ENCODE measurements at places on chromosomes 6 and 20.

DNA sequence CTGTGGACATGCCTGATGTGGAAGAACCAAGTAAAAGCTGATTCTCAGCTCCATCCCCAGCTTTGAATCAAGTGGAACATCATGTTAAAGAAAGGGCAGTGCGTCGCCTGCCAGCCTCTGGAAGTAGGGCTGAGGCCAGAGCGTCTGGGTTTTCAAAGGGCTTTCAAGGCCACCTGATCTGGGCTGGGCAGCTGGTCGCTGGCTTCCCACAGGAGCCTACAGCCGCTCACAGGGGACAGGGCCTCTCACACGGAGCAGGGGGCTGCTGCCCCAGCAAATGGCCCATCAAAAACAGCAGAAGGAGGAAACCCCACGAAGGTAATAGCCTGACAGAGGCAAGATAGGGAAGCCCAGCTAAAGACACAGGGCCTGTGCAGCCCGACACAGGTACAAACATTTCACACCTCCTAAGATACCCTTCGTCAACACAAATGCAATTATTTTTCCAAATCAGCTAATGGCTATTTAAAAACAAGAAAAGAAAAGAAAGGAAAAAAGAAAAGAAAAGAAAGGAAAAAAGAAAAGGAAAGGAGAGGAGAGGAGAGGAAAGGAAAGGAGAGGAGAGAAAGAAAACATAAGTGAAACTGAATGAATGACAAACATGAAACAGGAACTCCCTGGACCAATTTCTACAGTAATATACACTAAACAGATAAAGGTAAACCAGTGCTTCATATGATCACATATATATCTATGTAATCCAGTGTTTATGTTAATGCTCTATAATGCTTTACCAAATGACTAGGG, 24.8 kb downstream of the RRBP1 start:
- DNase-seq: no peak

- no peak for DNase-seq
Measured at GRCh38 chr6:13004601-13005000, 288.0 kb downstream of the PHACTR1 start.

- no peak for DNase-seq
Measured at GRCh38 chr6:13120483-13121482, 207.6 kb downstream of the TBC1D7 start.

- DNase-seq: peak; percentile 29
Measured at GRCh38 chr6:16278048-16278724, 39.8 kb downstream of the GMPR start.

DNA sequence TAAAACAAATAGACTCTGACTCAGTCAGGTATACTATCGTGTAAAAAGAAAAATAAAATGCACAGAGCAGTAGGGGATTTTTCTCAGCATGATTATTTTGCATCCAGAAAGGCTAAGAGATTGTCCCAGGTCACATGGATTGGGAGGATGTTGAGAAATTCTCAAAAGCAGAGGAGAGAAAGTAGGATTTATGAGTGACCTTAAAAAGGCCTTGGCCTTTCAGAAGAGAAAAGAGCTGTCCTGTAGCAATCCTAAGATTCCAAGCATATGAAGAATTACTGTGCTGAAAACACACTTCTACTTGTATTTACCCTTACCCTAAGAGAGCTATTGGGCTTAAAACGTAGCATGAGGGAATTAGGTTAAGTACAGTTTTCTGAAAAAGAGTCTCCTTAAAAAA, 149.7 kb upstream of the ENPP5 start:
- DNase-seq: no peak

GRCh38 chr6:29637247-29637646, 4.3 kb upstream of the GABBR1 start:
- DNase-seq: no peak

DNA sequence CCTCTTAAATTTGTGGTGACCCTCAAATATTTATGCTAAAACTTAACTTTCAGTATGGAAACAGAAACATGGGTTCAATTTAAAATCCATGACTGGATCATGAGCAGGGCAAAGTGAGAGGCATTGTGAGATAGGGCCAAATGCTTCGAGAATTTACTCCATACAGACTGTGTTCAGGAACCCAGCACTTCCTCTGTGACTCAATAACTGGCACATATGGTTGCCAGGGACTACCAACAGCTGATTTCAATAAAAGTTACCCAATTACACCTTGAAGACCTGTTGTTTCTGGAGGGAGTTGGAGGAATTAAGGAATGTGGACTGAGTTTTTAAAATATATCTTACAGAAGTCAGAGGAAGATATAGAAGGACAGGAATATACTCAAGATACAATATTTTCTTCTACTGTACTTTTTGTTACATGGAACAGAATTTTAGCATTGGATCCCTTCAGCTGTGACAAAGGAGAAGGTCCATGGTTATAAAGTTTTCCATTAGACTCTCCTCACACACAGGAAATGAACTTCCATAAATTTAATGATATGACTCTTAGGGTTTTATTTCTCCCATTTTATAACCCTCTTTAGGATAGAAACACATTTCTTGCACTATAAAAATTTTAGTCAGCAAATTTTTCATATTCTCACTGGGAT, 258.5 kb downstream of the KHDC1L start:
- DNase-seq: peak; percentile 38

DNA sequence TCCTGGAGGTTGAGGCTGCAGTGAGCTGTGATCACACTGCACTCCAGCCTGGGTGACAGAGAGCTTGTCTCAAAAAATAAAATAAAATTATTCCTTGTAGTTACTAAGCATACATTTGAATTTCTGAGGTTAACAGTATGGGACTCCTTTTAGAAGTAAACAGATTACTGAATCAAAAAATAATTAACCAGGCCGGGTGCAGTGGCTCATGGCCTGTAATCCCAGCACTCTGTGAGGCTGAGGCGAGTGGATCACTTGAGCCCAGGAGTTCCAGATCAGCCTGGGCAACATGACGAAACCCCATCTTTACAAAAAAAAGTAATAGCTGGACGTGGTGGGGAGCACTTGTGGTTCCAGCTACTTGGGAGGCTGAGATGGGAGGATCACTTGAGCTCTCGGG, 22.1 kb upstream of the EEF1A1 start:
- DNase-seq: no peak

DNA sequence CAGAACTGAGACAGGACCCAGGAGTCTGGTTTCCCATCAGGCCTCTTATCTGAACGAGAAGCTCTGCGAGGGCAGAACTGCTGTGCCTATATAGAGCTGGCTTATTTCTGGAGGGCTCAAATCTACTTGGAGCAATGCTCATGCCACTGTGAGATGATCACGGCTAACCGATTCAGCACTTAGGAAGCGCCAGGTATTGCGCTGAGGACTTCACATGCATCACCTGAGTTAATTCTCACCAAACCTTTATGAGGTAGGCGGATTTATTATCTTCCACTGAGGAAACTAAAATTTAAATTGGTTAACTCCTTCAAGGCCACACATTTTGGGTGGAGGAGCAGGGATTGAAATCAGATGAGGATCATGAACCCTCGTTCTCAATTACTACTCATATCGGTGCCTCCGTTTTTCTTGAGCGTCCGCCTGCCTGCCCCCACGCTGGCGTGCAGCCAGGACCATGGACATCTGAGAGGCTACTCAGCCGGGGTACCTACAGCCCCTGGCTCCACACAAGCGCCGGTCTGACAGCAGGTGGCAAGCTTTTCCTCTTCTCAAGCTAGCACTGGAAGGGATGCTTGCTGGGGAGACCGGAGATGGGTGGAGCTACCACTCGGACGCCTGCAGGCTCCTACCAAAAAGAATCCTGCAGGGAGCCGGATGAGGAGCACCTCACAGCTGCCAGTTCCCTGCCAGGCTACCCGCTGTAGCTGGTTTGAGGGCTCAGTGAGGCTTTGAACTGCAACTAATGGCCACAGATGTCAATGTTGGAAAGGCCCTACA, 1.0 kb upstream of the PCIF1 start:
- DNase-seq: peak; percentile 94

DNA sequence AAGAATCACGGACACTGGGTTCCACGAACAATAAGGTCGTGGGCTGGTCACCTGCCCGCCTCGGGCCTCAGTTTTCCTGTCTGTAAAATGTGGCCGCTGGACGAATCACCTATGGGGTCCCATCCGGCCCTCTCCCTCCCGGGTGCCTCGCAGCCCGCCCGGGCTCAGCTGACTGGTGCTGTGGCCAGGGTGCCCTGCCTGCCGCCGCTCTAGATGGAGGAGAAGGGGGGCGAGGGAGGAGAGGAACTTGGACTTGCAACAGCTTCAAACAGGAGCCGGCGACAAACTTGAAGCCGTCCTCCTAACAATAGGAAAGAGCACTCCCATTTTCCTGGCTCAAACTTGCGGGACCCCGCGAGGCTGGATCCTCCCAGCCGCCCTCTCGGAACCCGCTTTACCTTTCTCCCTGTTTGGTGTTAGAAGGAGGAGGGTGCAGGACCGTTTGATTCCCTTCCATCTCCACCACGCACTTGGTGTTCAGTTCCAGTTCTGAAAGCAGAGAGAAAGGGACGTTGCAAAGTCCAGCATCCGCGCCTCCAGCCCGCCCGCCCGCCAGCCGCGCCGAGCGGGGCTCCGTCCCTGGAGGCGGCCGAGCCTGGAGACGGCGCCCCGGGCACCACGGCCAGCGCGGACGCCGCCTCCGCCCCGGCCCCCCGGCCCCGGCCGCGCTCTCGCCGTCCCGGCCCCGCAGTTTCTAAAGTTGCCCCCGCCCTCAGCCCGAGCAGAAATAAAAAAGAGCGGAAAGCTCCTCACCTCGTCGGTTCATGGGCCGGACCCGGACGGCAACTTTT, 584 bp downstream of the KIF13A start:
- DNase-seq: peak; percentile 46

GRCh38 chr20:8320306-8320705, 188.2 kb downstream of the PLCB1 start:
- no peak for DNase-seq

GRCh38 chr6:19866173-19866984, 29.2 kb downstream of the ID4 start:
- no peak for DNase-seq

DNA sequence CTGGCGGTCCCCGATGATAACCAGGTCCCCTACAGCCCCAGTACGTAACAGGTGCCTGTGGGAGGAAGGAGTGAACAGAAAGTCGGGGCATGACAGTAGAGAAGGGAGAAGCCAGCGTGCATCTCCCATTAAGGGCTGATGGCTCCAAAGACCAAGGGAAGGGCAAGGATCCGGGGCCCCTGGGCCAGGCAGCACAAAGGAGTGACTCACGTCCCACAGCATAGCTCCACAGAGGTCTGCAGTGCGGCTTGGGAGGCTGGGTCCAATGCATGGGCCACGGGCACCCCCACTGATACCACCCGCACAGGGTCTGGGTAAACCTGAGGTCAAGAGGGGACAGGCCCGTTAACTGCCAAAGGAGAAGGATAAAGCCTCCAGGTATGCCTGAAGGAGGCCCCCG, 10.3 kb downstream of the AARS2 start:
- DNase-seq: no peak

DNA sequence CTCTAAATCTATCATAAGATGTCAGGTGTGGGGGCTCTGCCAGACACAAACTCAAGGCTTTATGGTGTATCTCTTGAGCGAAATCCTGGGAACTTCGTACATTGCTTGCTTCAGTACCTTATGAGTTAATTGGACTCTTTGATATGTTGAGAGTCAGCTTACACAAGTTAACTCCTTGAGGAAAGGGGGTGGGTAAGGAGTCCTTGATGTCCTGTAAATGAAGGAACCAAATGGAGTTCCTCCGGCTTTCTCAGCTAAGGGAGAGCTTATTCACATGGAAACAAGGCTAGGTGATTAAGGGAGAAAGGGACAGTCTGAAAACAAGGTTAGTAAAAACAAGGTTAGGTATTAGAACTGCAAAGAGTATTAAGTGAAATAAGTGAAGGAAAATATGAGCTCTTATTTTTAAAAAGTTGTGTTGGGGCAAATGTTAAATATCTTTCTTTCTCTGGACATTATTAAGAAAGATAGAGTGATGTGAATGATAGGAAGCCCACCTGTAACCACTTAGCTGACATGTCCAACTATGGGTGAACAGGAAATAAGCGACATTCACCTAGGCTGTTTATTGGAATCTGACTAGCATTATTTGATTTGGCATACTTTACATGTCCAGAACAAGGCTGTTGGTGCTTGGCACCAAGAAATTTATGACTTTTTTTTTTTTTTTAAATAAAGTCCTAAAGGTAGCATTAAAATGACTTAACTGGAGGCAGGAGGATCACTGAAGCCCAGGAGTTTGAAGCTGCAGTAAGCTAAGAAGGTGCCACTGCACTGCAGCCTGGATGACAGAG, 26.5 kb downstream of the GTF2H5 start:
- no peak for DNase-seq

GRCh38 chr6:89482126-89482525, 49.2 kb downstream of the ANKRD6 start:
- no peak for DNase-seq

DNA sequence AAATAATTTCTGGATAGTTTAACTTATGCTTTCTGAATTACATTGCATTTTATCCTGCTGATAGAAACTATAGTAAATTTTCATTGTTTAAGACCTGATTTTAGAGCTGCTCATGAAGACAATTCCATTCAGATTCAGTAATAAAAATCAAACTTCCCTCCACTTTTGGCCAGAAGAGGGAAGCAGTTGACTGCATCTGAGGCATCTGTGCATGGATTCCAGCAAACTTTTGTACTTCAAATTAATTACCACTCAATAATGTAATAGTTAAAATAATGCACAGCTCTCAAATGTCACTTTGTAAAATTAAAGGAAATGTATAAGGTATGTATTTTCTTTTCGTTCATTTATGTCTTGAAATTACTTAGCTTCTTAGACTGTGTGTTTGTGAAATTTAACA, 64.2 kb upstream of the SLC35B3 start:
- DNase-seq: no peak

- peak; percentile 24 for DNase-seq
Measured at GRCh38 chr6:100099189-100100074, 105.4 kb upstream of the MCHR2 start.

DNA sequence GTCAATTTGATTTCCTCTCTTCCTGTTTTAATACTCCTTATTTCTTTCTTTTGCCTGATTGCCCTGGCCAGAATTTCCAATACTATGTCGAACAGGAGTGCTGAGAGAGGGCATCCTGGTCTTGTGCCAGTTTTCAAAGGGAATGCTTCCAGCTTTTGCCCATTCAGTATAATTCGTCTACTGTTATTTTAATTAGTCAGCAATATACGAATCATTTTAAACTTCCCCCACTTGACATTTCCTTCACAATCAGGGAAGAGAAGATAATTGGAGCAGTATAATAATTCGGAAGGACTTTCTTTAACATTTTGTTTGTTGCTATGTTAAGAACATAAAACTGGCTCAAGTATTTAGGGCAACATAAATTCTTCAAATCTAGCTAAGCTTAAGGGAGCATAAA, 860.3 kb upstream of the SLC35B3 start:
- DNase-seq: no peak

GRCh38 chr20:11391591-11391990, 526.1 kb upstream of the BTBD3 start:
- DNase-seq: no peak

DNA sequence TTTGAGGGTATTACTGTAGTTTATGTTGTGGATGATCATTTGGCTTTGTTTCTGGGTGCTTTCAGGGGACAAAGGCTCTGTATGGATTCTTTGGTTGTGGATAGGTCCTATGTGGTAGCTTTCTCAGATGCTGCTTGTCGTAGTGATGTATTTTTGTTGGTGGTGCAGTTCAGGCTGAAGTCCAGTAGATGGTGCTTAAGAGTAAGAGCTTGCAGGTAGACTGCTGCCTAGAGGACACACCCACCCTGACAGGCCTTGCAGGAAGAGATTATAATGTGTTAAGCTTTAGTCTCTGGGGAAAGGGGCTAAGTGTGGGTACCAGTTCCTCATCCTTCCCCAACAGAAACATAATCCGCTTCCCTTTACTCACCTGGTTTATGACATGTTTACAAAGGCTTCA, 62.6 kb upstream of the ADGRB3 start:
- DNase-seq: peak; percentile 19

- no peak for DNase-seq
Measured at GRCh38 chr6:965343-965742, 272.4 kb upstream of the EXOC2 start.

GRCh38 chr20:402496-402885, 5.6 kb upstream of the RBCK1 start:
- DNase-seq: no peak

Data from RWPE1 (cell line).